NCI-H1694 (cell line): ENCODE measurements at places on chromosomes 13 and 19.
A peak's percentile ranks its signal among the peaks of the same experiment; 100 is the strongest.

DNA sequence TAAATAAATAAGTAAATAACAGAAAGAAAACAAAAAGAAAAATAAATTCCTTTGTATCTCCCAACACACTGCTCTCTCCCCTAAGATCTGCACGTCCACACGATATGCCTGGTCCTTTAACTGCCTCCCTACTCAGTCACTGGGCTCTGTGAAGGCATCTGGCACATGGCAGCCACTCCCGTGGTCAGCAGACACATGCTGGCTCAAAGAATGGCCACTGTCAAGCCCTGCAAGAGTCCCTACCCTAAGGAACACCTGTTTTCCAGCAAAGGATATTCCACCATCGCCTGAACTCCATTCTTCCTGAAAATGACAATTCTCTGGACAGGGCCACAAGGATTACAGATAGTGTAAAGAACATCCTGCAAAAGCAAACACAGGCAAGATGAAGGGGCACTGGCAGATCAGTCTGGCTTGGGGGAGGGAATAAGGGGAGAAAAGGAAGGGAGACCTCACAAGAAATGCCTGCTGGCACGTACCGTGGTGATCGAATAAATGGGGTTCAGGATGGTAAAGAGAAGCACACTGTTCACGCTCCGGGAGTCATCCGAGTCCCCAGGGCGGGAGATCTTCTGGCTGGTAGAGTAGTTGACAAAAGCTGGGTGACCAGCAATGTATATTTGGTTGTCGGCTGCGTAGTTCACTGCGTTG lies 4.3 kb downstream of the HNRNPL start:
- DNase-seq, result no peak

DNA sequence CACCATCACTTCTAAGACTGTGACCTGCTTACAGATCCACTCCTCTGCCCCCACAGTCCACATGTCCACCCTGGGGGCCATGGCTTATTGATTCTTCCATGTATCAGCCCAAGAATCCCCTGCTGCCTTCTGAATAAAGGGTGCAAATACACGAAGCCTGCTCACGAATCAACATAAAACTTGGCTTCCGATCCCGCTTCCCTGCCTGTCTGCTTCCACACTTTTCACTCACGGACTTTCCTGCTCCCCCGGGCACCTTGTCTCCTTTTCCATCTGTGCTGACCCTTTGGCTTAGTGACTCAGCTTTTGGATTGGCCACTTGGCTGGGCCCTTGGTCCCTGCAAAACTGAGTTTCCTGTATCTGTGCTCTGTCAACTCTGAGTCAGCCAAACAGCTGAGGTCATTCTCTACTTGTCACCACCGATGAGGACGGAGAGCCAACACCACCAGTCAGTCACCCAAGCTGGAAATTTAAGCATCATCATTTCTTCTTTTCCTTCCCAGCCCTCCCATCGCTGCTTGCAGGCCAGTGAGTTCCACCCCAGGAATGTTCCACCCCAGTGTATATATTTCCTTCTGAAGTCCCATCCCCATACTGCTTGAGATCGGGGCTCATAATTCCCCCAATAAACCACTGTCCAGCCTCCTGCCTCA lies 11.4 kb upstream of the USP12 start:
- no peak for DNase-seq

DNA sequence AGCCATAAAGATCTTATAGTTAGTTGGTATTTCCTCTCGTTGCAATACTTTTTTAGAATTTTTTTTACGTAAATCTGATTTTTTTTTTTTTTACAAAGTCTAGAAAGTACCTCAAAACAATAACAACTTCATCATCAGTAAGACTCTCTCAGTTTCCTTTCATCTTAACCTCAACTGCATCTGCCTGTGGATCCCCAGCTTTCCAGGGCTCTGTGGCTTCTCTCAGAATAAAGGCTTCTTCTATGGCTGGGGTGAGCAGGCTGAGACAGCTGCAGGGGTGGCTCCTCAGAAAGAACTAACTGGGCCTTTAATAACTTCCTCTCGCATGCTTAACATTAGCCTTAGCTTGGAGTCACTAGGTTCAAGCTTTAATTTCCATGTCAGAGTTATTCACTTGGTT lies 4.2 kb downstream of the ZNF506 start:
- DNase-seq, result no peak

- DNase-seq, result no peak
Observed at GRCh38 chr13:28819735-28820098, 422 bp upstream of the MTUS2 start.

DNA sequence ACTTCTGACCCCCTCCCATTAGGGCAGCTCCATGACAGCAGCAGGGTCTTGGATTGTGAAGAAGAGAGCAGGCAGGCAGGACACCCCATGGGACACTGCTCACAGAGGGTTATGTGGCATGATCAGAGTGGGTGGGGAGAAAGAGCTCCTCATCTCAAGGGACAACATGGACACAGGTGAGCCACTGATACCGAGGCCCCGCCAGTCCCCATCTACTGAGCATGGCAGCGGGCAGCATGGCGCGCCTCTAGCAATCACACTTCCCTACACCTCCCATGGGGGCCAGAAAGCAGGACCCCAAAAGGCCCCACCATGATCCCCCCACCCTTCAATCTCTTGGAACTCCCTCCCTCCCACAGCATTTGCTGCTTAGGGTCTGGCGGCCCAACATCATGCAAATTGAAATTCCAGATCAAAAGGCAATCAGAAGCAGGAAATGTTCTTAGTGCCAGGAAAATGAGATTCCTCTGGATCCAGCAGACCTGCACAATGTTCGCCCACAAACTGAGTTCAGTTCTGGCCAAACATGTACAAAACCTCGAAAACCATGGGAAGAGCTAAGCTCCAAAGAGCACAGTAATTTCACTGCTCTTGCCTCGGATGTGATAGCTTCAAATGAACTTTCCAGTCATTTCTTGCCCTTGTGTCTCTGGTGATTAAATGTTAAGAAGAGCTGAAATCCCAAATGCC lies 14.8 kb downstream of the DOCK9 start:
- no peak for DNase-seq

- no peak for DNase-seq
Observed at GRCh38 chr13:83547043-83547442, 335.2 kb downstream of the SLITRK1 start.

DNA sequence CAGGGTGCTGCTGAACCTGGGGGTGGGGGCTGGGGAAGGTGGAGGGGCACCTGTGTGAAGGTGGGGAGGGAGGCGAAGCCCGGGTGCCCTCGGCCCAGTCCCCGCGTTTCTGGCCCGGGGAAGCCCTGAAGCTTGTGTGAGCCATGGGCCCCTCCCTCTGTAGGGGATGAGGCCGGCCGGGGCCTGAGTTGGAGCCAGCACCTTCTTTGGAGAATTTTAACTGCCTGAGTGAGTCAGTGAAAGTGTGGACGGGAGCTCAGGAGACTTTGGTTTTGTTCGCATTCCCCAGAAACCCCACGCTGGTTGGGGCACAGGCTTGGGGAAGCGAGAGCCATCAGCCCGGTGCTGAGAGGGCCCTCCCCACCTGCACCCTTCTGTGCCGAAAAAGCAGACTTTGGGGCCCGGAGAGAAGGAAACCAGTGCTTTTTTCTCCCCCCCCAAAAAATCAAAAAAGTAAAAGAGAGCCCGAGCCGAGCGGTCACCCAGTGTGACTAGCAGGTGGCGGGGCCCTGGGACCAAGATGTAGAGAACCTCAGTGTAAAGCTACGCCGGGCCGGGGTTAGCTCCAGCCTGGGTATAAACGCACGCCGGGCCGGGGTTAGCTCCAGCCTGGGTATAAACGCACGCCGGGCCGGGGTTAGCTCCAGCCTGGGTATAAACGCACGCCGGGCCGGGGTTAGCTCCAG lies 45.1 kb downstream of the TMEM255B start:
- DNase-seq, result no peak

GRCh38 chr19:7678971-7679751 lies 1.5 kb upstream of the TRAPPC5 start:
- peak; percentile 12 for DNase-seq

GRCh38 chr19:16562608-16563025 lies 9.6 kb downstream of the SLC35E1 start:
- no peak for DNase-seq

GRCh38 chr19:35861640-35862160 lies 5.0 kb downstream of the KIRREL2 start:
- DNase-seq, result no peak

DNA sequence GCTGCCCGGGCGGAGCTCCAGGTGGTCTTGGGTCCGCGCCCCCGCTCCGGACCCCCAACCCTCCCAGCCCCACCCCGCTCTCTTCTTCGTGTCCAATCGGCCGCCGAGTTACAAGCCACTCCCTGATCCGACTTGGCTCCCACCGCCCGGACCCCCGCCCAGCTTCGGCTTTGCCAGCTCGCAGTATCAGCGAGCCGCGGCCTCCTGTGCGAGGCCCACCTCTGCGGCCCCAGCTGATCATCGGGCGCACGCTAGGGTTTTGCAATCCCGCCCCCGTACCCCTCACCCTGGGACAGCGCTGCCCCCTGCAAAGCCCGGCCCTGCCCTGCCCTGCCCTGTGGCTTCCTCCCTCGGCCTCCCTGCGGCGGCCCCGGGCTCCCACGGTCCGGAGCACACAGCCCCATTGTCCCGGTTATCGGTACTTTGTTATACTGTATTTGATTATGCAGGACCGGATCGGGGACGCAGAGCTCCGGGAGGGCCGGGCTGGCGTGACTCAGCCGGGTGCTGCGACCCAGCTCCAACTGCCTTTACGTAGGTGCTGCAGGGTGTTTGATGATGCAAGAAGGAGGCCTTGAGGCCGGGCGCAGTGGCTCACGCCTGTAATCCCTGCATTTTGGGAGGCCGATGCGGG lies 598 bp upstream of the LPAR2 start:
- DNase-seq, result peak; percentile 54

- DNase-seq, result no peak
Observed at GRCh38 chr13:75129331-75129730, 352.6 kb downstream of the TBC1D4 start.

DNA sequence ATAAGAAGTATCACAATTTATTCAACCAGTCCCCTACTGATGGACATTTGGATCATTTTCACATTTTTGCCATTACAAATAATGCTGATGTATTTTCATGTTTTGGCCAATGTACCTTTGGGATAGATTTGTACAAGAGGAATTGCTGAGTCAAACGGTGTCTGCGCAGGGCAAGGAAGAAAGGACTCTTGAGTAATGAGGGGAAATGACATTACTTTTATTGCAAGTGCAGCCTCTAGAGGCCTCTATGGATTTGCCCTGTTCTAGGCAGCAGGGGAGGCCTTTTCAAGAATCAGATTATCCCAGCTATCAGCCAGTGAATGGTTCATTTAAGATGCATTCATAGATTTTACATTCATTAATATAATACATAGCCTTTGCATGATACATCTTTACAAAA lies 32.9 kb upstream of the GTF3A start:
- no peak for DNase-seq

GRCh38 chr19:3098515-3099346 lies 4.6 kb downstream of the GNA11 start:
- DNase-seq, result no peak

DNA sequence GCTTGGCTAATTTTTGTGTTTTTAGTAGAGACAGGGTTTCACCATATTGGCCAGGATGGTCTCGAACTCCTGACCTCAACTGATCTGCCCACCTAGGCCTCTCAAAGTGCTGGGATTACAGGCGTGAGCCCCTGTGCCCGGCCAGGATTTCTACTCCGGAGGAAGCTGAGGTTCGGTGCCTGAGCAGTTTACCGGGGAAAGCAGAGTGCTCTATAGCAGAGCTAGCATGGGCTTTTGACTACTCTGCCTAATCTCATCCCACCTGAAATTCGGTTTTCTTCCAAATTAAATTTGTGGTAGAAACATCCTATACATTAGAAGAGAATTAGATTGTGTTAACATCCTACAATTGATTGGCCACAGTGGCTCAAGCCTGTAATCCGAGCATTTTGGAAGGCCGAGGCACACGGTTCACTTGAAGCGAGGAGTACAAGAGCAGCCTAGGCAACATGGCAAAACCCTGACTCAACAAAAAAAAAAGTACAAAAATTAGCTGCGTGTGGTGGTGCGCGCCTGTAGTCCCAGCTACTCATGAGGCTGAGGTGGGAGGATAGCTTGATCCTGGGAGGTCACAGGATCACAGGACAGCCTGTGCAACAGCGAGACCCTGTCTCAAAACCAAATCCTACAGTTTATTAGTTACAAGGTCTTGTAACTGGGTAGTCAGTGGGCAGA lies 1.6 kb downstream of the RPL13A start:
- DNase-seq, result no peak

DNA sequence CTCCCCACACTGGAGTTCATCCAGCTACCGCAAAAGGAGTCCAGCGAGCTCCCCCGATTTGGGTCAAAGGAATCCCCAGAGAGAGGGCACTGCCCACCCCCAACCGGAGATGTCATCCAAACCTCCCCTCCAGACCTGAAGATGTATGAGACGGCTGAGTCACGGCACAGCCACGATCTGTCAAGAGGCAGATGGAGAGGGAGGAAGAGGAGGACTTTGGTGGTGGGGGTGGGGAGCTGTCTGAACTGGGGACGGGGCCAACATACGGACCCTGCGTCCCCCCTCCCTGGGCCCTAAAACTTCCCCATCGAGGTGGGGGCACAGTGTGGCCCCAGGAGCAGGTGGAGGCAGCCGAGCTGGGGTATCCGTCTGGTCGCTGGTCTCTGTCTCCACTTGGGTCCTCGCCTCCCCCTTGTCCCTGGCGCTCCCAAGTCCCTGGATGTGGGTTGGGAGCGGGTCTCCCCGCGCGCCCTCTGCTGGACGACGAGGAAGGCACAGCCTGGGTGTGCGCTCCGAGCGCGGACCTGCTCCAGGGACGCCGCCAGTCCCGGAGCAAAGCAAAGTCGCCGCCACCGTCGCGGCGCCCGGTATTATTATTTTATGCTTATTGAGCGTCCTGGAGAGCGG lies 3.8 kb downstream of the PDE4A start:
- DNase-seq, result peak; percentile 38

DNA sequence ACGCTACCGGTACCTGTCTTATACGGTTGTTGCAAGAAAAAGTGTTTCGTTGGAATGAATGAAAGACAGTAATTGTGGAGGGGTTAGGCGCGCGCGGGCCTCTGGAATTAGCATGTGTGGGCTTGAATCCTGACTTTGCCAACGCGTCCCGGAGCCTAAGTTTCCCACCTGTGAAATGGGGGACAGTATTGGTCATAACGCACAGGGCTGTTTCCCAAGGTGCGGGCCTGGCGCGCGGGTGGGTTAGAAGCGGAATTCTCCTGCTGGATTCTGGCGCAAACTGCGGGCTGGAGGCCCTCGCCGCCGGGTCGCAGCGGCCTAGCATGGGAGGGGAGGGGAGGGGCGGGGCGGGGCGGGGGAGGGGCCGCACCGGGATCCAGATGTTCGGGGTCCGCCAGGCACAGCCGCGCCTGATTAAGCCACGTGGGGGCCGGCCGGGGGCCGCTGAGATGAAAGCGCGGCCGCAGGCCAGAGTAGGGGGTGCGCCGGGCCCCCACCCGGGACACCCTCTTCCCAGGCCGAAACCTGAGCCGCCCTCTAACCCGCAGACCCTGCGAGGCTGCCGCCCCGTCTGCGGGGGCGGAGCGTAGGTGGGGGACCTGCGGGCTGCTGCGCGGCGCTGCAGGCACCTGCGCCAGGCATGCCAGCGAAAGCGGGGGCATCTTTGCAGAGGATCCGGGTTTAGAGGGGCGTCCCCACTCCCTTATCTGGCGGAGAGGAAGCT lies 1.2 kb upstream of the TMEM59L start:
- no peak for DNase-seq
